Stimulated activated CD4-positive, alpha-beta T cell treated with anti-CD3 and anti-CD28 coated beads, Interleukin-1b, Interleukin-23, amount 100 ng/mL, for 1 hour (primary cell): ENCODE measurements at places on chromosomes 4 and X.

DNA sequence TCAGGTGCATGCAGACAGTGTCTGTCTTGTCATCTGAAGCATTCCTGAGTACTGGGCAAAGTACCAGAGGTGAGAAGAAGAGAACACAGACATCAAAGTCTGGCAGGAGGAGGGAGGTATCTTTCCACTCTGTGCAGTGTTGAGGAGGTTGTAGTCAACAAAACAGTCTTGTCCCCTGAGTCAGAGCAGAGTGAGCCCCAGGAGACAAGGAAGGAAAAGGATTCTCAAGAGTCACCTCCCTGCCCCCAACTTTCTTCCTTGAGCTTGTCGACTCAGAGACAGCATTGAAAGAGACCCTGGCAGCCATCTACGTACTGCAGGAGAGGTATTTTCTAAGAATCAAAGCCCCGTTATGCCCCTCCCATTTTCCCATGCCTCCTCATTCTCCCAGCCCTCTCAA lies 4.4 kb upstream of the SRPX start:
- no peak for DNase-seq

- no peak for DNase-seq
Observed at GRCh38 chr4:122803788-122804208, 22.8 kb upstream of the FGF2 start.

DNA sequence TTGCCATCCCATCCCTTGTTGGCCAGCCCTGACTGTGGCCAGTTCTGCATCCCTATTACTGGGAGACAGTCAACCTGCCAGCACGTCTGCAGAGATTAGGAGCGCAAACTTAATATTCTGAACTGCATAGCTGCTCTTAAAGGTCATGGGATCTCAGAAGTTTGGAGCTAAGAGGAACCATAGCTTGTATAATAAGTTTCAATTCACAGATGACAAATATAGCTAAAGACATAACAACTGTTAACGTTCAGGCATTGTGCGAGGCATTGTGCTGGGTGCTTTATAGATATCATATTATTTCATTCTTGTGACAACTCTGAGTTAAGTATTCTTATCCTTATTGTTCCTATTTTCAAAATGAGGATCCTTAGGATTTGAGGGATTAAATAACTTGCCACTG lies 3.7 kb downstream of the SCARB2 start:
- DNase-seq, result no peak

GRCh38 chr4:56440983-56441382 lies 4.9 kb downstream of the PAICS start:
- DNase-seq, result no peak

DNA sequence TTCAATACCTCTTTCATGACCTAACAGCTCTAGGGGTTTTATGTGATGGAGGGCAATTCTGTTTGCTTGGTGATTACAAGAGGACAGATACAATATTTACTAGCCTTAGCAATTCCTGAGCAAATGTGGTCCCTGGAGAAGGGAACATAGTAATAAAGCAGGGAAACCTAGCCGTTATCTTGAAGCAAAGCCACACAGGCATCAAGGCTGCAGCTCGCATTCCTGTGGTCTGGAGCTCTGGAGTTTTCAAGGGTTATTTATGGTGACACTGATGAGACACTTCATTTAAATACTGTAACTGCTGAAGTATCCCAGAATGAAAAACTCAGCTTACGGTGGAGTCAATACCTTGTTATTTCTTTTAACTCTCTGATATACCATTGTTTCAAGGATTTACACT lies 66.8 kb downstream of the AFF2 start:
- DNase-seq, result no peak

- DNase-seq, result no peak
Observed at GRCh38 chr4:117971403-117971802, 62.9 kb upstream of the NDST3 start.

- DNase-seq, result no peak
Observed at GRCh38 chr4:3860913-3861636, 94.9 kb downstream of the ADRA2C start.

DNA sequence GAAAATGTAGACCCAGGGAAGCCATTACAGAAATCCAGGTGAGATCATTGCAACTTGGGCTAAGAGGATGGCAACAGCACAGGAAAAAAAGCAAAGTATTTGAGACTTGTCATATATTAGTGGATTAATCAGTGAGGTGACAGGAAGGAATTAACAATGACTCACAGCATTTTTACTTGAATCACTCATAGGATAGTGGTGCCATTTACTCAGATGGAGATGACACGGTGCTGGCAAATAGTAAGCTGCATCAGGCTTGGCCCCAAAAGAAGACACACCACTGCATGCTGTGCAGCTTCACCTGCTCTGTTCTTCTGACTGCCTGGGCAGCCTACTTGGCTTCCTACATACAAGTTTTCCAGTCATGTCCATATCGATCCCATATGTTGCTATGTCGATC lies 144.8 kb downstream of the FRYL start:
- DNase-seq, result no peak

GRCh38 chr4:165740911-165741310 lies 132.1 kb upstream of the TLL1 start:
- DNase-seq, result no peak

DNA sequence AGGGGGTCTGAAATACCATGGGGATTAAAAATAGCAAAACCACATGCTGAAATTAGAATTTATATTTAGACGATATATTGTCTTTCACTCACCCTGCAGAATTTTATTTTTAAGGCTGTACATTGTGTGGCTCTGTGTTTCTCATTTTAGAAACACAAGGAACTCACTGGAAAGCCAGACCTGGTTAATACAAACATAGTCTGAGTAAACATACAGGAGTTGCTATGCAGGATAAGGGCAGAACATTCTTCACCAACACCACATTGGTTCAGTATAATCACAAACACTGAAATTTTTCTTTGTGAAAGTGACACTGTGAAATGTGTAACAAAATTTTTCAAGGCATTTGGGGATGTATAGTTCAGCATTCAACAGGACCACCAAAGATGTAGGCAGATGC lies 115.5 kb downstream of the ARX start:
- no peak for DNase-seq

DNA sequence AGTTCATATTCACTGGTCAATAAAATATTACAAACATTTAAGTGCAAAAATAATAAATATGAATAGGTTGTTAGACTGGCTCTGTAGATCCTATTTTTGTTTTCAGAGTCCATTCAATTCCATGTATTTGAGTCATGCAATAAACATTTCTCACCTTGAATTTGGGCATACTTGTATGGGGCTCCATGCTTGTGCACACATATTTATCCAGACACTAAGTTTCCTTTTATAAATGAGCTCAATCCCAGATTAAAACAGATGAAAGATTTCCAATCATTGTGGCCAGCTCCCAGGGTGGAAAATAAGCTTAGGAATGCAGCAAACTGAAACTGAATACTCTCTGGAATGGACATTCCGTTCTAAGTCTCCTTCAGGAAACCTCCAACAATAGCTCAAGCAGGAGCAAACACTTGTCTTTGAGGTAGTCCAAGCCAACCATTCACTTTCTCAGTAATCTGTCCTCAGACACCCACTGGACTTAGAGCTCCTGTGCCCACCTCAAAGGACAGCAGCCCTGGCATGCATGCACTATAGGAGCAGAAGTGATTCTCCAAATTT lies 16.4 kb downstream of the DMD start:
- DNase-seq, result no peak
